Mononuclear cell (primary cell): ENCODE measurements at places on chromosomes 5 and 9. TPM values are rescaled to one million over a fixed set of nuclear protein-coding genes. Genes with fewer than 3 reads are reported as not detected.

OR1J2 gene
- not detected for total RNA-seq

HSPB3 gene
- 0.31 TPM for total RNA-seq

PCDH12 gene
- total RNA-seq: under 0.01 TPM

FAM53C gene
- 72.2 TPM for total RNA-seq

BOD1 gene
- total RNA-seq: 41.1 TPM

TTC16 gene
- total RNA-seq: 1.9 TPM
